ENCODE measurements at places on chromosomes 16 and 17.

GRCh38 chr16:55588799-55589198 is 22.3 kb downstream of the CAPNS2 start:
- no peak for DNase-seq

DNA sequence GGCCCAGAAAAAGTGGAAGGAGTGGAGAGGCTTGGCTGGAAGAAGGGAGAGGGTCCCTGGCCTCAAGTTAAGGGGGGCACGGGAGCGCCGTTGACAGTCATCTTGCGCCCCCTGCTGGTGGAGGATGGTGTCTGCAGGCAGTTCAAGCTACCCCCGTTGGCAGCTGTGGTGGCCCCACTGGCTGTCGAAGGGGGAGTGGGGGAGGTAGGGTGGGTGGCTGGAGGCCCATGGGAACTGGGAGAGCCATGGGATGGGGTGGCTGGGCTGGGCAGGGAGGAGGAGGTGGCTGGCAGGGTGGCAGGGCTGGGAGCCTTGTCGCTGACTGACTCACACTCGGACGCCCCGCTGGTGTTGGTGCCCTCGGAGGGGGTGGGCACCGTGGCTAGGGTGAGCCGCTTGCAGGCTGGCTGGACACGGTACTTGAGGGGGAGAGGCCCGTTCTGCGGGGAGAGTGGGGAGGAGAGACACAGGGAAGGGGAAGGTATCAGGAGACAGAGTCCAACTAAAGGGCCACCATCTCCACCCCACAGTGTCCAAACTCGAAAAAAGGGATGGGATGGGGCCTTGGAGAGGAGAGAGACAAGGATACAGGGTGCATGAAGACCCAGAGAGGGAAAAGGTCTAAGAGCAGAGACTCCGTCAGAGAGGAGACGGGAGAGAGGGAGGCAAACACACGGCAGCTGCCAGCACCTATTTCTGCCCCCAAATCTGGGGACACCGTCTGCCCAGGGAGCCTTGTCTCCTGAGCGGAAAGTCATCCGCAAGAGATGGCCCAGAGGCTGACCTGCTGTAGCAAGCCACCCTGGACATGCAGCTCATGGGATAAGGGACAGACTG is 5.2 kb downstream of the CISD3 start:
- peak; percentile 76 for DNase-seq

DNA sequence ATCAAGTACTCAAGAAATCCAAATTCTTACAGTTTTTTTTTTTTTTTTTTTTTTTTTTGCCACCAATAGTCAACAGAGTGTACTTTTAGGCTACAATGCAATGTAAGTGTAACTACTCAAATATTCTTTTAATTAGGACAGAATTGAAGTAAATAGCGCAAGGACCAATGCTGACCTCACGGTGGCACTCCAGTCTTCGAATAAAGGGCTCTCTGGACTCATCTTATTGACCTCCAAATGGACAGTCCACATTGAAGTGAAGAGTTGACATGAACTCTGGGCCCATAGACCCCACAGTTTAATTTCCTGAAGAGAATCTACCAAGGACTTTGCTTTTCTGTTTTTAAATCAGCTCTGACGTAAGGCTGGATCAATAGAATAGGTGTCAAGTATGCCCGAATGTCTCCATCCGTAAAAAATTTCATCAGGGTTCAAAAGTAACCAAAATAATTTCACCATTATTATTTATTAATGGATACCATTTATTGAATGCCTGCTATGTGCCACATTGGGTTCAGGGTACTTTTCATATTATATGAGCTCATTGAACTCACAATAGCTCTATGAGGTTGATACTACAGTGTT is 7.3 kb upstream of the DDX52 start:
- DNase-seq = no peak

GRCh38 chr16:1003391-1004347 is 22.1 kb downstream of the SOX8 start:
- peak; percentile 70 for DNase-seq

GRCh38 chr16:71670537-71670936 is 44.6 kb downstream of the MARVELD3 start:
- no peak for DNase-seq
